ENCODE measurements at places on chromosomes 7 and 10. TPM values are rescaled to one million over a fixed set of nuclear protein-coding genes. Genes with fewer than 3 reads are reported as not detected.

C10orf67 gene
- 0.14 TPM for total RNA-seq

SUN3 gene
- total RNA-seq, result not detected

SEMA3E gene
- 2.0 TPM for total RNA-seq

BICC1 gene
- total RNA-seq, result 99.6 TPM

NKX1-2 gene
- not detected for total RNA-seq

ACSM6 gene
- total RNA-seq, result not detected

ZNF488 gene
- total RNA-seq, result not detected

OR9A2 gene
- total RNA-seq, result not detected

TNKS2 gene
- total RNA-seq, result 46.4 TPM

OR6B1 gene
- total RNA-seq, result not detected
